ENCODE measurements at places on chromosomes 1 and 21. TPM values are rescaled to one million over a fixed set of nuclear protein-coding genes. Genes with fewer than 3 reads are reported as not detected.

Gene PDC
- not detected for total RNA-seq

Gene PRDX6
- 565 TPM for total RNA-seq

DNA sequence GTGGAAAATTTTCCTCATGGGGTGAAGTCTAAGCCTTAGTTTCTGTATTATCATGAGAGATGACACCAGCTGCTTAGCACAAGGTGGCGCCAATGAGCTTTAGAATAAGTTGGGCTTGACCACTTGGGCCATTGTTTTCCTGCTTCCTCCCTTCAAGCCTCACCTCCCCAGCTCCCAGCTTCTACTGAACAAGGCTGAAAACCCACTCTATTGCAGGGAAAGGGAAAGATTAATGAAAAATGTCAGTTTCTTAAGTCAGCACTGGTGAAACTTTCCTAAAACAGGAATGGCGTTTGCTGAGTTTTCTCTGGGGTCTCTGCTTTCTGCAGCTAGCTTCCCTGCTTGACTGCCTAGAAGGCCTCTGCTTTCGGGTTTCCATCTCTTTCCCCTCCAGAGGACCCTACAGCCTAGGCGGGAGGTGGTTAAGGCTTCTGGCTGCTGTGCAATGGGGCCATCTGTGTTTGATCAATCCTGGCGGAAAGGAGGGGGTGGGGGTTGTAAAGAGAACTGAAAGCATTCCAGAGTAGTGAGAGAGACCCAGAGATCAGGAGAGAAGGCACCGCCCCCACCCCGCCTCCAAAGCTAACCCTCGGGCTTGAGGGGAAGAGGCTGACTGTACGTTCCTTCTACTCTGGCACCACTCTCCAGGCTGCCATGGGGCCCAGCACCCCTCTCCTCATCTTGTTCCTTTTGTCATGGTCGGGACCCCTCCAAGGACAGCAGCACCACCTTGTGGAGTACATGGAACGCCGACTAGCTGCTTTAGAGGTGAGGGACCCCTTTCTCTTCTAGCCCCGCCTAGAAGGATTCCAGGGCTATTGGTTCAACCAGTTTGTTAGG is at the start of gene OLFML3:
TSS of gene OLFML3 (plus strand) at position 612 of the 840 bp plus-strand sequence. CDS start at position 655, 43 bp downstream.
- peaks cover 13% of the 10 kb centered on the region for H3K36me3 ChIP-seq
- H3K4me3 ChIP-seq, result no peak within 1 kb of the TSS
- no peak within 1 kb of the TSS for H3K27ac ChIP-seq

Gene ZBTB7B
- total RNA-seq, result 46.5 TPM

DNA sequence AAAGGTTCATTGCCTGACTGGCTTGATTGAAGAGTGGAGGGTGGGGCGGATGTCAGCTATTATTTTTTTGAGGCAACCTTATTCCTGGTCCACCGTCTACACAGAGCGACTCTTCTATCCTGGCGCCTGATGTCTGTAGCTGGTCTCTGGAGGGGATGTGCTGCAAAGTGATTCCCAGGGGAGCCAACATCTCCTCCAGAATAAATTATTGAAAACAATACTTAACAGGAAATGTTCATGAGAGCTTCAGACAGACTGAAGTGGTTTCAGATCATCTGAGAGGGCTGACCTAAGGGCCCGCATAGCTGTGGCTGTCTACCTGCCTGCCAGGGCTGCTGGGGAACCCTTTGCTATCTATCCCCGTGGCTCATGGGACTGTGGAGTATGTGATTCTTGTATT is 66.7 kb downstream of the TEX35 start:
- no peak overlapping the region for H3K4me3 ChIP-seq
- H3K27me3 ChIP-seq, result 0 out of 3 replicates have a peak, but pooled peaks cover 2% of the 10 kb centered on the region
- no peaks in the 10 kb centered on the region for H3K4me1 ChIP-seq
- H3K27ac ChIP-seq, result no peak overlapping the region
- no peaks in the 10 kb centered on the region for H3K36me3 ChIP-seq

Gene MEAF6
- 86.4 TPM for total RNA-seq

GRCh38 chr1:156740237-156740740 is 599 bp downstream of the MRPL24 start:
- H3K36me3 ChIP-seq, result peaks cover 78% of the 10 kb centered on the region
- peak overlapping the region; percentile 63 for H3K4me3 ChIP-seq
- no peaks in the 10 kb centered on the region for H3K27me3 ChIP-seq
- peaks cover 18% of the 10 kb centered on the region for H3K4me1 ChIP-seq
- H3K27ac ChIP-seq, result peak overlapping the region; percentile 71
- DNase-seq, result no peak

Gene THEMIS2
- total RNA-seq, result 12.7 TPM

GRCh38 chr1:101175466-101175865 is 61.4 kb upstream of the S1PR1 start:
- no peaks in the 10 kb centered on the region for H3K36me3 ChIP-seq
- DNase-seq, result no peak
- no peak overlapping the region for H3K4me3 ChIP-seq
- no peaks in the 10 kb centered on the region for H3K4me1 ChIP-seq
- no peaks in the 10 kb centered on the region for H3K27me3 ChIP-seq

Gene CCDC24
- 5.2 TPM for total RNA-seq

Gene FCER1A
- not detected for total RNA-seq

Gene RASAL2
- 1.3 TPM for total RNA-seq

- no peak overlapping the region for H3K27ac ChIP-seq
- no peaks in the 10 kb centered on the region for H3K36me3 ChIP-seq
- peaks cover 2% of the 10 kb centered on the region for H3K4me1 ChIP-seq
Measured at GRCh38 chr1:52658795-52659194, 25.8 kb downstream of the SHISAL2A start.

DNA sequence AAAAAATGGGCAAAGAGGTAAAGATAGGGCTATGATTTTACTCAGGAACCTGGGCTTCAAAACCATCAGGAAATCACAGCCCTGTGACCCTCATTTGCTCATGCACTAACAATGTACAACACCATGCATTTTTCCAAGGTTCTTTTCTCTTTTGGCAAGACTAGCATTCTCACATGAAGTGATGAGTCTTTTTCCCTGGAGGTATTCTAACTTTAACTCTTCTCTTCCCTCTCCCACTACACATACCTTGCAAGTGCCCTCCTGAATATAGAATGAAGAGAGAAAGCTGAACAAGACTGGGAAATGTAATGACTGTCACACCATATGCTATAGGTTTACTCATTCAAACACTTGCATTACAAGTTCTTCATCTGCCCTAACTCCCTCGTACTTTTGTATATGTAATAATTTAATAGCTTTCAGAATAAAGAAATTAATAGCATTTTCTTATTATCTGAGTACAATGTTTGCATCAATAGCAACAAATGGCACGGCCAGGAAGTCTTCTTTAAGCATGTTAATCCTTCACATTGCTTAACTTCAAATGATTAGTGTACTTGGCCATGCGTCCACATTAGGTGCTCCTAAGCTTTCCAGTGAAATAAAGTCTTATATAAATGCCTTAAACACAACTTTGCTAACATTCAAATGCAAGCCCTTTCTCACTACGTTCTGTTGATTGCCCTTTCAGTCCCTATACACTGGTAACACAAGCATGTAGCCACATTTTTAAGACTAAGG is 1.8 kb downstream of the NIBAN1 start:
- H3K4me3 ChIP-seq, result peak overlapping the region; percentile 75
- peaks cover 18% of the 10 kb centered on the region for H3K4me1 ChIP-seq
- peak overlapping the region; percentile 92 for H3K27ac ChIP-seq
- DNase-seq, result peak; percentile 15

Gene SLC30A10
- total RNA-seq, result 8.8 TPM

DNA sequence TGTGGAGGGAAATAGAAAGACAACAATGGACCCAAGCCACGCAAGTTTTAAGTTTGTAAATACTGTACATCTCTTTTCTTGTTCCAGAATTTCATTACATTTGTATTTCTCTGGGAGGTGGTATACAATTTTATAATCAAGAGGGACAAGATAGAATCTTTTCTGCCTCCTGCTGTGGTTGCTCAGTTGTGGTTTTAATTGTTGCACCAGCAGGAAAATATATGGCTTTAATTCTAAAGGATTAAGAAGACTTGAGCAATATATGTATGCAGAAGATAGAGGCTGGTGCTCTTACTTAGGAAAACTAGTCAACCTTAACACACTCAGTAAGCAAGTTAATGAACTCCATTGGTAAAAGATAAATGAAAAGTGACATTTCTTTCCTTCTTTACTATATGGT is 19.8 kb upstream of the ASB17 start:
- no peak for DNase-seq
- H3K4me1 ChIP-seq, result no peaks in the 10 kb centered on the region
- no peaks in the 10 kb centered on the region for H3K27me3 ChIP-seq
- no peak overlapping the region for H3K27ac ChIP-seq
- no peak overlapping the region for H3K4me3 ChIP-seq
- no peaks in the 10 kb centered on the region for H3K36me3 ChIP-seq

- no peak overlapping the region for H3K4me3 ChIP-seq
- no peak for DNase-seq
Measured at GRCh38 chr1:82059959-82060358, 259.2 kb downstream of the ADGRL2 start.

DNA sequence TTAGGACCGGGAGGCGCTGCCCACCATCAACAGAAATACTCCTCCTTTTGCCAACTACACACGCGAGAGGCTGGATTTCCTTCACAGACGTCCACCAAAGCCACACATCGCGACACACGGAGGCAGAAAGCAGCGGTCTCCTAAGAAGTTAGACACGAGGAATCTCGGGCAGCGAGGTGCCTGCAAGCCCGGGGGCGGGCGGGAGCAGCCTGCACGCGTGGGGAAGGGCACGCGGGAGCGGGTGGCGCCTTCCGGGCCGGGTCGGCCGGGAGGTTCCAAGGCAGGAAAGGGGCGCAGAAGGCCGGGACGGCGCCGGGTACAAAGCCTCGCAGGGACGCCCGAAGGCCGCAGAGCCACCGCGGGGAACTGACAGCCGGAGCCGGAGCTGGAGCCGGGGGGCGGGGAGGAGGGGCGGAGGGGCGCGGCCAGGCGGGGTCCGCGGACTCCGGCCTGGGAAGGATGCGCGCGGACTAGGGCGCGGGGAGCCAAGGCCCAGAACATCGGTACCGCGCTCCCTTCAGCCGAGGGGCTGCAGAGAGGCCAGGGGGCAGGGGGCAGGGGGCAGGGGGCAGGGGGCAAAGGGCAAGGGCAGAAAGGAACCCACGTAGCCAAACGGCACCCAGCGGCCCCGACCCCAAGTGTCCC is 722 bp downstream of the NPHP4 start:
- H3K27me3 ChIP-seq, result no peaks in the 10 kb centered on the region
- DNase-seq, result peak; percentile 58
- H3K4me3 ChIP-seq, result peak overlapping the region; percentile 83

DNA sequence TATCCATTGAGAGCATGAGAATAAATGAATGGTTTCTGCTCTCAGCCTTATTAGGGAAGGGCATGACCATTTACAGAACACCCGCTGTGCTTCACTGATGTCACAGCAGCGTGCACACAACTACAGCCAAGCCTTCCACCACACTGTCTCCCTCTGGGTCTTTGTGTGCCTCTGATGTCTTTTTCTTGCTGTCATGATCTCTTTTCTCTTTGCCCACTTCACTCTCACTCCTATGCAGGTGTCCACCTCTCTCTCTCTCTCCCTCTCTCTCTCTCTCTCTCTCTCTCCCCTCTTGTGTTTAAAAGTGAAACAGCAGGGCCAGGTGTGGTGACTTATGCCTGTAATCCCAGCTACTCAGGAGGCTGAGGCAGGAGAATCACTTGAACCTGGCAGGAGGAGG is 232.5 kb upstream of the JUN start:
- H3K27ac ChIP-seq, result no peak overlapping the region
- no peaks in the 10 kb centered on the region for H3K36me3 ChIP-seq
- peaks cover 15% of the 10 kb centered on the region for H3K4me1 ChIP-seq
- no peak overlapping the region for H3K4me3 ChIP-seq

DNA sequence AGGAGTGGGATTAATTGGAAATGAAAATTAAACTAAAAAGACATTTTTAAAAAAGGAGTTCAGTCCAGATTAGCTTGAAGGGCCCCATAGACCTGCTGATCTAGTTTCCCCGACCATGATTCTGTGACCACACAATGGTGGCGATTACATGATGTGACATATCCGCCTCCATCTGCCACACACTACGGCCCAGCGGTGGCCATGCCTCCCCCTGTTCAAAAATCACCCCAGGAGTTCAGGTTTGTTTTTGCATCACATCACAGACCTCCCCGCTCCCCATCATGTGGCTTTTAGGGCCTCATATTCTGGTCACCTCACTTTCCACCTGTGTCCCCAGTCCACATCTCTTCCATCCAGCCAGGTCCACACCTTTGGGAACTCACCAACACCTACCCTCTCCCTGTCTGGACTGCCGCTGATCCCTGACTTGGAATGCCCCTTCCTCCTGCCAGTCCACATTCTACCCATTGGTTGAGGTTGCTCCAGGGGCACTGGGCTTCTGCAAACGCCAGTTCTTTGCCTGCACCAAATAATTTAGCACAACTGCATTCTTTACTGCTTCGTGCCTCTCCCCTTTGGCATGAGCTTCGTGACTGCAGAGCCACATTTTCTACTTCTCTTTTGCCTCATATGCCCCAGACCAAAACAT is 38.9 kb downstream of the CD247 start:
- no peak overlapping the region for H3K27ac ChIP-seq
- H3K36me3 ChIP-seq, result no peaks in the 10 kb centered on the region
- no peak for DNase-seq

DNA sequence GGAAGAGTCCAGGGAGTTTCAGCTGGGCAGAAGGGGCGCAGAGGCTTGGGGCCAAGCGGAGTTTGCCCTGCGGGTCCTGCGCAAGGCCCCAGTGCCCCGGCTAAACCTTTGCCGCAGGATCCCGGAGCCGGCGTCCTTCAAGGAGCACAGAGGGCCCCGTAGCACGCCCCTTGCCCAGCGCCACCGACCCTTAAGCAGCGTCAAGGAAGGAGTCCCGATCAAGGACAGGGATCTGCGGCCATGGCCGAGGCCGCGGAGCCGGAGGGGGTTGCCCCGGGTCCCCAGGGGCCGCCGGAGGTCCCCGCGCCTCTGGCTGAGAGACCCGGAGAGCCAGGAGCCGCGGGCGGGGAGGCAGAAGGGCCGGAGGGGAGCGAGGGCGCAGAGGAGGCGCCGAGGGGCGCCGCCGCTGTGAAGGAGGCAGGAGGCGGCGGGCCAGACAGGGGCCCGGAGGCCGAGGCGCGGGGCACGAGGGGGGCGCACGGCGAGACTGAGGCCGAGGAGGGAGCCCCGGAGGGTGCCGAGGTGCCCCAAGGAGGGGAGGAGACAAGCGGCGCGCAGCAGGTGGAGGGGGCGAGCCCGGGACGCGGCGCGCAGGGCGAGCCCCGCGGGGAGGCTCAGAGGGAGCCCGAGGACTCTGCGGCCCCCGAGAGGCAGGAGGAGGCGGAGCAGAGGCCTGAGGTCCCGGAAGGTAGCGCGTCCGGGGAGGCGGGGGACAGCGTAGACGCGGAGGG is 520 bp downstream of the CLIC6 start:
- H3K4me3 ChIP-seq, result no peak overlapping the region
- peaks cover 33% of the 10 kb centered on the region for H3K27me3 ChIP-seq
- H3K36me3 ChIP-seq, result no peaks in the 10 kb centered on the region
- no peak overlapping the region for H3K27ac ChIP-seq
- DNase-seq, result no peak

All from K562 (cell line).